ENCODE measurements at places on chromosomes 4 and X.
A peak's percentile ranks its signal among the peaks of the same experiment; 100 is the strongest.

DNA sequence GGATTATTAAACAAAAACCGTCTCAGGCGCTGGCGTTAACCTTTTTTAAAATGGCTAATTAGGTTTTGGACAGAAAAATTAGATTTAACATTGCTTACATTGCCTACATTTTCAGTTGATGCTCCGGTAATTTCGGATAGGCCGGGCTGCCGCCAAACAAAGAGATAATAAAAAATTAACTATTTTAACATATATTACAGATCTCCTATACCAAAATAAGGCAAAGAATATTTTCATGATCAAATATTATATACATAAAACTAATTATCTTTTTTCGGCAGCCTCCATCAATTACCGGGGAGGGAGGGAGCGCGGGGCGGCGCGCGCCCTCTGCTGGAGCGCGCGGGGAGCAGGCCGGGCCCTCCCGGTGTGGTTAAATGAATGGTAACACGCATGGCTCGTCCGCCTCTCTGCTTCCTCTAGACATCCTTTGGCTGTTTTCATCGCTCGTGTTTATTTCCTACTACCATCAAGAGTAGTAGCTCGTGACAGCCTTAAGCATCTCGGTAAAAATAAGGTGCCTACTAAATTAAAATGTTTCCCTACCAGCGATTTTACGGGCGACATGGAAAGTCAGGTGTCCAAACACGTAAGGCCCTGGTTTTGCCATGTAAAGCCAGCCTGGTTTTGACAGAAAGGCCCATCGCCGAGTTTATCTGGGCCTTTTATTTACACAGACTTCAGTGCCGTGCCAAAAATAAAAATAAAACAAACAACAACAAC lies 52.4 kb upstream of the TMEM33 start:
- DNase-seq = peak; percentile 39

GRCh38 chr4:94576210-94576609 lies 124.5 kb downstream of the PDLIM5 start:
- no peak for DNase-seq

GRCh38 chrX:19683358-19683757 lies 168.1 kb upstream of the MAP3K15 start:
- DNase-seq = no peak

GRCh38 chrX:130468395-130468923 lies 66.7 kb downstream of the RBMX2 start:
- no peak for DNase-seq

- DNase-seq = no peak
Observed at GRCh38 chr4:2062808-2063524, 3.8 kb downstream of the NAT8L start.

DNA sequence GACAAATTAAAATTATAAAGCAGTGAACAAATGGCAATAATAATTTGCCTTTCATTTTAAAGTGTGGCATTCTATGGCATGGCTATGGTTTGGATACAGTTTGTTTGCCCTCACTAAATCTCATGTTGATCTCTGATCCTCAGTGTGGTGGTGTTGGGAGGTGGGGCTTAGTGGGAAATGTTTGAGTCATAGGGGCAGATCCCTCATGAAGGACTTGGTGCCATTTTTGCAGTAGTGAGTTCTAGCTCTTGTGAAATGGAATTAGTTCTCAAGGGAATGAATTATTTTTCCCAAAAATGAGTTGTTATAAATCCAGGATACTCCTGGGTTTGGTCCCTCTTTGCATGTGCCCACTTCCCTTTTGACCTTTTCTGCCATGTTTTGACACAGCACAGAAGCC lies 181.4 kb downstream of the AMELX start:
- no peak for DNase-seq

GRCh38 chr4:54741202-54741601 lies 83.4 kb downstream of the KIT start:
- no peak for DNase-seq

GRCh38 chrX:123083924-123084323 lies 100.2 kb upstream of the GRIA3 start:
- DNase-seq = no peak

GRCh38 chrX:145002771-145003170 lies 244.5 kb upstream of the SPANXN1 start:
- no peak for DNase-seq

- DNase-seq = peak; percentile 4
Observed at GRCh38 chrX:107154787-107155620, 36.4 kb upstream of the RBM41 start.

DNA sequence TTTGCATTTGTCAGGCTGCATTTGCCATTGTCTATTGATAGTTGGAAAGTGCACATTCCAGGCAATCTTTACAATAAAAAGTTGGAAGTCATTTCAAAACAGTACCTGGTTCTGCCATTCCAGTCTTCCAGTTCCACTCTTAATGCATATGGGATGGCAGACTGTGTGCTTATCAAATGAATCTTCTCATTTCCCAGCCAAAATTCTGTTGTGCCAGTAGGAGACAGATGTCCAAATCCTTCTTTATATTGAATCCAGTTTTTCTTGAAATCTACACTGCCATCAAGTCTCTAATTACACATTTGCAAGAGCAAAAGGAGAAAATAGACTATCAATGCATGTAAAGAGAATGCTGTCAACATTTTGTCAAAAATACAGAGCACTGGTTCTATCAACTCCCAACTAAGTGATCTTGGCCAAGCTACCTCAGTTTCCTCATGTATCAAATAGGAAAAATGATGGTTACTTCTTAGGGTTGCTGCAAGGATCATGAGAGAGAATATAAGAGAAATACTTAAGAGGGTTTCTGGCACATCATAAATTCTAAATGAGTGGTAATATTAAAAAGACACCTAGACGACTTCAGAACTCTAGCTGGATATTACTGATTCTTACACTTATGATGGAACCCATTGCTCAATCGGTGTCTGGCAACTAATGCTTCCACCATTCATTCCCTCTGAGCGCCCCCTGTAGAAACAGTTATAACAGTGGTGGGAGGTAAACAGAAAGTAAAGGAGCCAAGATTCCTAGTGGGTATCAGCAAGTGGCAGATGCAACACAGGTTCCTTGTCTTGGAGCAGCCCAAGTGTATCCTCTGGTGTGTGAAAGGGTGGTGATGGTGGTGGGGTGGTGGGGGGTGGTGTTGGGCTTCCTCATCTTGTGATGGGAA lies 3.8 kb downstream of the FGG start:
- DNase-seq = no peak

- DNase-seq = no peak
Observed at GRCh38 chr4:101337688-101338087, 9.6 kb downstream of the PPP3CA start.

DNA sequence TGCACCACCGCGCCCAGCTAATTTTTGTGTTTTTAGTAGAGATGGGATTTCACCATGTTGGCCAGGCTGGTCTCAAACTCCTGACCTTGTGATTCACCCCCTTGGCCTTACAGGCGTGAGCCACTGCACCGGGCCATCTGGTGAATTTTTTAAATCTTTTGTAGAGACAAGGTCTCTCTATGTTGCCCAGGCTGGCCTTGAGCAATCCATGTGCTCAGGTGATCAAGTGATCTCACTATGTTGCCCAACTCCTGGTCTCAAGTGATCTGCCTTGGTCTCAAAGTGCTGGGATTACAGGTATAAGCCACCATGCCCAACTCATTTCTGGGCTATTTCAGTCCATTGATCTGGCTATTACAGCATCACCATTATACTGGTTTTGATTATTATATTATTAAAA lies 22.2 kb upstream of the GALNT7 start:
- no peak for DNase-seq

GRCh38 chrX:129678614-129679195 lies 23.9 kb upstream of the APLN start:
- DNase-seq = no peak

GRCh38 chr4:133585323-133585722 lies 436.2 kb downstream of the PCDH10 start:
- no peak for DNase-seq

- no peak for DNase-seq
Observed at GRCh38 chr4:173531086-173531965, 1.3 kb upstream of the HAND2 start.

DNA sequence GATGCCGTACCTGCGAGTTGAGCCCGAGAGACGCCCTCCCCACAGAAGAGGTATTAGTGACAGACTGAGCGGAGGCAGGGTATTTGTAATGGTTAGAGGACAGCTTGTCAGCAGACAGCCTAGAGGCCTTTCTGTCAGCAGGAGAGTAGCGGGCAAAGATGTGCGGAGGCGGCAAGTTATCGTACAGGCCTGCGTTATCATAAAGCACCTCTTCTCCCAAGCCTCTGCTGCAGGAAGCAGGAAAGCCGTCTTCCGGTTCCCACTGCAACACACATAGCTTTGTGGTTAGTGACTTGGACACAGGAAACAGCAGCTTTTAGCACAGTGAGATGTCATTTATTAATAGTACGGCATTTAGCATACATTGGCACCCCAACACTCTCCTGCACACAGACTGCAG lies 158.3 kb downstream of the AFAP1 start:
- DNase-seq = no peak

DNA sequence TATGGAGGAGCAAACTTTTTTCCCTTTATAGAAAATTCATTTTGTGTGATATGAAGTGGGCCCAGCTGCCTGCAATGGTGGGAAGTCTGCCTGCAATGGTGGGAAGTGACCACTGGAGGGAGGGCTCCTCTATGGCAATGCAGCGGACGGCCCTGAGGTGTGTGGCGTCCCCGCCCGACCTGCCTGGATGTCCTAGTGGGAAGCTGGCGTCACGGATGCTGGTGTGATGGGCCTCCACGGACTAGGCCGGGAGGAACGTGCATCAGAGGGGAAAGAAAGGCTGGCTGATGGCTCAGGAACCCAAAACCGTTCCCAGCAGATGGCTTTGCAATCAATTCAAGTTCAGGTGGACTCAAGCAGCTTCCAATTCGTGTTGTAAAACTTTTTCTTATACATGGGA lies 177.9 kb downstream of the AFAP1 start:
- peak; percentile 38 for DNase-seq

GRCh38 chr4:155496294-155496626 lies 119.5 kb upstream of the MAP9 start:
- DNase-seq = no peak

- no peak for DNase-seq
Observed at GRCh38 chr4:42761804-42762203, 104.9 kb upstream of the ATP8A1 start.

DNA sequence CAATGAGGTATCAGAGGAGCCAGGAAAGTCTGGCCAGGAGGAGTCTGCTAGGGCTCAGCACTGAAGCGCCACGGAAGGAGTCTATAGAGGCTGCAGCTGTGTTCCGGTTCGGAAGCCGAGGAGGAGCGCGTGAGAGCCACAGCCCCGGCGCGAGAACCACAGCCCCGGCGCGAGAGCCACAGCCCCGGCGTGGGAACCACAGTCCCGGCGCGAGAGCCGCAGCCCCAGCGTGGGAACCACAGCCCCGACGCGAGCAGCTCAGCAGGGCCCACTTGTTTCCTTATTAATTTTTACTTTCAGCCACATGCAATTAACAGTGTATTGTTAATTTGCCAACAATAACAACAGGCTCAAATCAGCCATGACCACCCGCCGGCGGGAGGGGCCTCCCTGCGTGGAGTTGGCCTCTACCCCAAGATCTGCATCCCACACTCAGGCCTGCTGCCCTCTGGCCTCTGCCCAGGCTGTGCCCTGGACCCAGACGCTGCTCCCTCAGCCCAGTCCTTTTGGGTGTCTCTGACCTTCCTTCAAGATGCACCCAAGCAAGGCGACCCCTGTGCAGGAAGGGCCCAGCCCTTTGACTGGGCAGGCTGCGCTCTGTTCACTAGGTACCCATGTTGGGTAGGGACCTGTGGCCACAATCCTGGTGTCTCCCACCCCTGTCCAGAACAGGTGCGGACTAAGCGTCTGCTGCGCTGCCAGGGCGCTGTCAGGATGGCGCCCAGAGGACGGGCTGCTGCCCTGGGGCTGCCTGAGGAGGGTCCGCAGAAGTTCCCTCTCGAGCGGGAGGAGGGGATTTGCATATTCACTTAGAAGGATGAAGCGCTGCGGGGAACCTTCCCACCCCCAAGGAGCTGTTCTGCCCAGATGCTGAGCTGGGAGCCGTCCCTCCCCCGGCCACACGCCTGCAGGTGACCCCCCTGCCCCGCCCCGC lies 113.8 kb downstream of the ADRA2C start:
- DNase-seq = no peak

DNA sequence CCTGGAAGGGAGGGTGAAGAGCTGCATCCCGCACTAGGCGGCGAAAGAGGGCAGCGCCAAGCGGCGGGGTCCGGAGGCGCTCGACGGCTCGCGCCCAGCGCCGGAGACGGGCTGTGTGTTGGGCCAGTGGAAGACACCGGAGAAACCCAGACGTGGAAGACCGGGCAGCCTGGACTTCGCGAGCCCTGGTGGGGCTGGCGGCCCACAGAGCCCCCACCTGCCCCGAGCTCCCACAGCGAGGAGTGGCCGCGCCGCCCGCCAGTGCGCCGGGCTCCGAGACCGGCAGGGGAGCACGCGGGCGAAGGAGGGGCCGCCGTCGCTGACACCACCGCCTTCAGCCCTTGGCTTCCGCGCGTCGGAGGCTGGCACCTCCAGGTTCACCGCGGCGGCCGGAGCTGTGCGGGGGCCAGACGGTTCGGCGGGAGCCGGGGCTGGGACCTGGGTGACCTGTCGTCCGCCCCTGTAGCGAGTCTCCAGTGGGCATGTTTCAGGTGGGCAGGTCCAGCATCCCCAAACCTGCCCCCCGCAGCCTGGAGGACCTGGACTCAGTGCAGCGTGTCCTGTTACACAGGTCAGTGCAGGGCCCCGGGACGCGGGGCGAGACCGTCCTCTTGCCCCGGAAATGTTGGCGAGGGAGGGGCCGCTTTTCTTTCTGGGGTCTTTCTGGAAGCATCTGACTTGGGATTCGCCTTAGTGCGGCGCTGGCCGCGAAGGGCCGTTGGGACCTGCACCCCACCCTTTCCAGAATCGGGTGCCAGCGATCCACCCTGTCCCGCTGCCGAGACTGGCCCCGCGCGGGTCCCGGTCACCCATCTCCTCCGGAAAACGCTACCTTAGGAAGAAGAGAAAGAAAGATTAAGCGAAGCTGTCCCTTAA lies 9.6 kb upstream of the INTU start:
- DNase-seq = no peak

DNA sequence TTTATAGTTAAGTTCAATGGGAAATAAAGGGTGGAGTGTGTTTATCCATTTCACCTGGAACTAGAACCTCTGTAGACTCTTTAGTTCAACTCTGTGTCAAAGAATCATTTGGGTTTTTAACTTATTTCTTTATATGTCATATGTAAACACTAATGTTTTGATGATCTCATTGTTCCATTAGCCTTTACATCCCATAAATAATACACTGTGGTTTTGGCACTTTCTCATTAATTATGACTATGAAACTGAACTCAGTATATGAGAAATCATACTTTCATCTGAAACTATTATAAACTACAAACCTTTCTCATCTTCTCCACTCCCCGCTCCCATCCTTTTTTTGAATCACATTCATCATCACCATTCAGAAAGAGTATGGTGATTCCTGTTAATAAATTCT lies 31.0 kb downstream of the F8 start:
- DNase-seq = no peak

- DNase-seq = no peak
Observed at GRCh38 chrX:37697169-37697760, 11.7 kb downstream of the XK start.

DNA sequence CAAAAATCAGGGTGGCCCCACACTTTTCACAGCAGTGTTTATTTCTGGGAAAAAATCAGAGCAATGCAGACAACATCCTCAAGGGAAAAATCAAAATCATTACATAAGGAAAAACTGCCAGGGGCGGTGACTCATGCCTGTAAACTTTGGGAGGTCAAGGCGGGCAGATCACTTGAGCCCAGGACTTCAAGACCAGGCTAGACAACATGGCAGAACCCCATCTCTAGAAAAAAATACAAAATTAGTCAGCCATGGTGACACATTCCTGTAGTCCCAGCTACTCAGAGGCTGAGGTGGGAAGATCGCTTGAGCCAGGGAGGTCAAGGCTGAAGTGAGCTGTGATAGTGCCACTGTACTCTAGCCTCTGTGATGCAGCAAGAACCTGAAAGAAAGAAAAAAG lies 102.8 kb downstream of the NAF1 start:
- DNase-seq = no peak

Measured in activated T-cell treated with anti-CD3 and anti-CD28 coated beads for 24 hours (primary cell).